GDM1 (cell line): ENCODE measurements at places on chromosomes 16 and 17.

DNA sequence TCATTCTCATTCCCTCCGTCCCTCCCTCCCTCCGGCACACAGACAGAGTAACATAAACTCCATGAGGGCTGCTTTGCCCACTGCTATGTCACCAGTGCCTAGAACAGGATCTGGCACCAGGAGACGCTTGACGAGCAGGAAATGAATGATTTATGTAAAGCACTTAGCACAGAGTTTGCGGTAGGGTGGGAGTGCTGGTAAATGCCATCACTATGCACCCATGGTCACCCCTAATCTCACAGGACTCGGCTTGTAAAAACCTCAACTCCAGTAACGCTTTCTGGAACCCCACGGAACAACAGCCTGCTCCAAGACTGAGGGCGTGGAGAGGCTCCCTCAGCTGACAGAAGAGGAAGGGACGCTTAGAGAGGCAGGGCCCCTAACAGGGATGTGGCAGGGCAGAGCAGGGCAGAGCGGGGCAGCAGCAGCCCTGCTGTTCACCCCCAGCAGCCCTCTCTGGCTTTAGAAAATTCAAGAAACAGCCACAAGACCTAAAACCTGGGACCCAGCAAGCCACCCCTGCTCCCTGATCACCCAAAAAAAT, 156.9 kb downstream of the C16orf78 start:
- DNase-seq, result peak; percentile 45

- DNase-seq, result no peak
Observed at GRCh38 chr17:32570081-32570396, 83.2 kb downstream of the CDK5R1 start.

DNA sequence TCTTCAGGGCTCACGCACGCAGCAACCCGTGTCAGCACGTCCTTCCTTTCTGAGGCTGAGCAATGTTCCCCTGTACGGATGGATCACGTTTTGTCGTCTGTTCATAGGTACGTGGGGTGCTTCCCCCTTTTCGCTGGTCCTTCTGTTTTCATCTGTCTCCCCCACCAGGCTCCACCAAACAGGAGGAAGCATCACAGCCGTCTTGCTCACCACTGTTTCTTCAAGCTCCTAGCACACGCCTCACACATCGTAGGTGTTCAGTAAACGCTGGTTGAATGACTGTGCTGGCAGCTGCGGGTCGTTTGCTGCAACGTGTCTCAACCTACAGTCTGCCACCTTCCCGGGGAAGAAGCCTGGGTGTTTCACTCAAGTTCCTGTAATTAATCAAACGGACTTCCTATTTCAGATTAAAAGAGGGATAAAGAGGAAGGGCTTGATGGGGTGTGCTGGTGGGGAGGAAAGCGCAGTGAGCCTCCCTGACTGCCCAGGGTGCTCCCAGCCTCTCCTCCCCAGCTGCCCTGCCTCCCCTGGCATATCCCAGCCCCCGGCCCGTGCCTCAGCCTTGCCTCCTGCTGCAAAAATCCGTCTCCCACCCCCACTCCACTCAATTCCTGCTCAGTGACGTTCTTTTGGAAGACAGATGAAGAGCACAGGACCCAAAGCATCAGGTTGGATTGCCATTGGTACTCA, 76.7 kb upstream of the DOC2B start:
- DNase-seq, result no peak

GRCh38 chr16:79067600-79067999, 532.9 kb downstream of the MAF start:
- no peak for DNase-seq

GRCh38 chr17:8189041-8189710, 804 bp downstream of the BORCS6 start:
- no peak for DNase-seq

- no peak for DNase-seq
Observed at GRCh38 chr16:85858984-85859817, 39.8 kb upstream of the IRF8 start.

- peak; percentile 28 for DNase-seq
Observed at GRCh38 chr16:21708533-21709115, 44.9 kb downstream of the OTOA start.
